ENCODE measurements at places on chromosomes 7 and 10.

DNA sequence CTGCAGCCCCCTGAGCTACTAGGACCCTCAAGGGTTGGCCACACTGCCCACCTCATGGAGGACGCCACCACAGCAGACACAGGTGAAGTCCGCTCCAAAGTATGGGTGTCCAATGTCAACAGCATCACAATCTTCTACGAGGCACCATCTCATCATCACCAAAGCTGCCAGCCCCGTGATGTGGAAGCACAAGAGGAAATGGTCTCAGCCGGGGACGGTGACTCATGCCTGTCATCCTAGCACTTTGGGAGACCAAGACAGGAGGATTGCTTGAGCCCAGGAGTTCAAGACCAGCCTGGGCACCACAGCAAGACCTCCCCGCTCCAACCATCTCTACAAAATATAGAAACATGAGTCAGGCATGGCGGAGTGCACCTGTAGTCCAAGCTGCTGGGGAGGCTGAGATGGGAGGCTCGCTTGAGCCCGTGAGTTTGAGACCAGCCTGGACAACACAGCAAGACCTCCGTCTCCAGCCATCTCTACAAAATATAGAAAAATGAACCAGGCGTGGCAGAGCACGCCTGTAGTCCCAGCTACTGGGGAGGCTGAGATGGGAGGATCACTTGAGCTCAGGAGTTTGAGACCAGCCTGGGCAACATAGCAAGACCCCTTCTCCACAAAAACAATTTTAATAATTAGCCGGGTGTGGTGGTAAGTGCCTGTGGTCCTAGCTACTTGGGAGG, 48.8 kb upstream of the MYL10 start:
- DNase-seq, result no peak

DNA sequence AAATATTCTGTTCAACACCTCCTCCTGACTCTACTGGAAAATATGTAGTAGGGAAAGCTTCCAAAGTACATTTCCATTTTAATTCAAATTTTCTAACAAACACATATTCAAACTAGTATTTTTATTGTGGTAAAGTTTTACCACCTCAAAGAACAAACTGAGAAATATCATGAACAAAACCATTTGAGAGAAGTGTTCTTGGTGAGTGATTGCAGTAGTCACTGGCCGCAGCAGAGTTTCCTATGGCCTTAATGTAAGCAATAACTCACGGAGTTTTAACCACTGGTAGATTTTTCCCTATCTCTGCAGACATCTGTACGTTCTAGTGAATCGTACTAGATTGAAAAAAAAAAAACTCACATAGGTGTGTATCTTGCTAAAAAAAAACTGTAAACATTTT, 487.0 kb upstream of the FZD8 start:
- DNase-seq, result no peak

DNA sequence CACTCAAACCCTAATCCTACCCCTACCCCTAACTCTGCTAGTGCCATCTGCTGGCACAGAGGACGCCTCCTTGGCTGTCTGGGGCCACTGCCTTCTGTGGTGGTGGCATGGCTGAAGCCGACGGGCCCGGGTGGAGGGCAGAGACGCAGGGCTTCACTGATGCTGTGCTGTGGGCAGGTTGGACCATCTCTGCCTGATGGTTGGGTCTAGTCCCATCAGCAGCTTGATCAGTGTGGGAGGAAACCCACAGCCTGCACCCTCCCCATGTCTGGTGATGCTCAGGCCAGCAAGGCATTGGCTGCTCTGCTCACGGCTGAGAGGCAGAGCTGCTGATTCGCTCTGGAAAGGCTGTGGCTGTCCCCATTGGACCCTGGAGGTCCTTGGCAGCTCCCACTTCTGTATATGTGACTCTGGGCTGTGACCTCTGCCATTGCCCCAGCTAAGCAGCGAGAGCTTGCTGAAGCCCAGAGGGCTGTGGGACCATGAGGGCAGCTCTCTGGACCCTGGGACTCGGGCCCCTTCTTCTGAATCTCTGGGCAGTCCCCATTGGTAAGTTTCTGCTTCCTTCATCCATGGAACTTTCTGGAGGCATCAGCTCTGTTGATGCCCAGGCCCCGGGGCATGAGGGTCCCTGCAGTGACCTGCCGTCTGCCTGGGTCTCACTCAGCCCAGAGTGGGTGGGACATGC, at the start of gene SCART1:
TSS of gene SCART1 (plus strand) at position 430 of the 688 bp plus-strand sequence. CDS start at position 483, 53 bp downstream.
- DNase-seq, result no peak

GRCh38 chr10:61337741-61338140, 115.4 kb downstream of the TMEM26 start:
- no peak for DNase-seq

GRCh38 chr7:41967156-41967555, 264.3 kb upstream of the INHBA start:
- no peak for DNase-seq

GRCh38 chr10:88081457-88082054, 218.1 kb downstream of the PTEN start:
- no peak for DNase-seq

GRCh38 chr7:151386301-151387160, 23.3 kb downstream of the WDR86 start:
- DNase-seq, result no peak

GRCh38 chr10:79130846-79131245, 62.1 kb downstream of the ZMIZ1 start:
- no peak for DNase-seq

DNA sequence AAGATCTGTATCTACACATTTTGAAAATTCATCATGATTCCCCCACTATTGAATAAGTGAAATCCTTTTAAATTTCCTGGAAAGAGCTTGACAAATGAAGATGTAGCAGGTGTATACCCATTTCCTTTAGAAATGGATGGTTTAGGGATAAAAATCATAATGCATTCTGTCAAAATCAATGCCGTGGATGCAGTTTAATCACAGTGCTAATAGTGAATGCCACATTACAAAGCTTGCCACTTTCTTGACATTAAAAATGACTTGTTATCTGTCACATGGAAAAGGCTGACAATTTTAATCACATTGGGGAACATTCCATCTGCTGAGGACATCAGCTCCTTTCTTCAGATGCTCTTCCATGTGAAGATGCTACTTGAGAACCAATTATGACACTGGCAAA, 229.6 kb downstream of the GPAM start:
- no peak for DNase-seq

- DNase-seq, result no peak
Observed at GRCh38 chr7:24133691-24134090, 150.3 kb upstream of the NPY start.

DNA sequence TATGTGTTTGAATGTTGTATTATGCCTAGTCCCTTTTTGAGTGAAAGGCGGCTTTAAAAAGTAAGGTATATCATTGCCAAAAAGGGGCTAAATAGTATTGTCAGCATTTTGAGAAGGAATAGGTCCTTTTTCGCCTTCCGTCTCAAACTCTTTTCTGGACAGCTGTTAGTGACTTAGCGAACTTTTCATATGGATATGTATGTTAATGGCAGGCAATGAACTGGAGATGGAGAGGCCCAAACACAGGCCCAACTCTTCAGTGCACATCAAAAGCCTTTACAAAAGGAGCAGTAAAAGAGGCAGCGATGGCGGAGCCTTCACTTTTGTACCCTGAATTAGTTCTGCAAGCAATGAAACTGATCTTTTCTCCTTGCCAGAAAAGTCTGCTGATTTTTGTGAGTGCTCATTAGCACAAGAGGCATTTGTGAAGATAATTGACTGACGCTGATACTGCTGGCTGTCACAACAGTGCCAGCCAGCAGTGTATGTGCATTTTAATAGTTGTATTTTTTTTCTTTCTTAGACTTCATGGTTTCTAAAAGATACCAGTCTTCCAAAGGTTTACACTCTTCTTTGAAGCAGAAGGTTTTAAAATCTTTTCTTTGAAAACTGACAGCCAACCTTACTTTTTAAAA, 243.7 kb upstream of the SP8 start:
- DNase-seq, result no peak

DNA sequence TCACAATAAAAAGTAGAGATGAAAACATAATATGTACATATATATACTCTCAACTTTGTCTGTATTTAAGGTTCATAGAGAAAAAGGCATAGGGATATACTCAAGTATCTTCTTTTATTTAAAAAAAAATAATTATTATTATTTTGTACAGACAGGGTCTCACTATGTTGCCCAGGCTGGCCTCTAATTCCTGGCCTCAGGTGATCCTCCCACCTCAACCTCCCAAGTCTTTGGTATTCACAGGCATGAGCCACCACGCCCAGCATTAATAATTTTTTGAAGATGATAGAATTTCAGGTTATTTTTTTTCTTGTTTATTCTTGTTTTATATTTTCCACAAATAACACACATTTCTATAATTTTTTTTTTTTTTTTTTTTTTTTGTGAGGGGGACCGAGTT, 113.8 kb downstream of the PLXNA4 start:
- DNase-seq, result no peak

DNA sequence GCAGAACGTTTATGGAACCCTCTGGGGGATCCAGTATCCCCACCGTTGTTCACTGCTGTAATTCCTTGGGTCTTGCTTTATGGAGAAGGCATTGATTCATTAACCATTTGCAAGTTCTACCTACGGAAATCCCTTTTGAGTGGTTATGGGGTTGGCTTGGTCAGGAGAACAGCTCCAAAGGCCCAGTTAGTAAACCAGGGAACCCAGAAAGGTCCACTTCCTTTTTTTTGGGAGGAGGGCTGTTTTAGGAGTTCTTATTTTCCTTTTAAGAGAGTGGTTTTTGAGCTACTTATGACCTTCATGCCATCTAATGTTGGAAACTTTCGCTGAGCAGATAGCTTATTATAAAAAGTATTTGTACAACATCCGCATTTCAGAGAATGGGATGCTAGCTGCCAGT, 1.3 kb downstream of the POR start:
- DNase-seq, result no peak

DNA sequence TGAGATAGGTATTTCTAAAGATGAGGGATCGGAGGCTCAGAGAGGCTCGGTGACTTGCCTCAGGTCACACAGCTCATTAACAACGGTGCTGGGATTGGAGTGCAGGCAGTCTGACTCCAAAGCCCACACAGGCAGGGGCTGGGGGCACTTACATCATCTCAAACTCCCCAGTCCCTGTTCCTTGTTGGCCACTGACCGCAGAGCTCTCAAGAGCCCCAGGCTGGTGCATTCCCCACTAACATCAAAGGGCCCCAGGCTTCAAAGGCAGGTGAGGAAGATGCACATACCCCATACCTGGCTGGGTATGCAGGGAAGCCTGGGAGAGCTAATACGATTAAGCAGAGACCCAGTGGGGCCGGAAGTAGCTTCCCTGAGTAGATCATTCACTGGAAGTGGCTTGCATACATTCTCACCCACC, 13.7 kb upstream of the NODAL start:
- DNase-seq, result no peak

DNA sequence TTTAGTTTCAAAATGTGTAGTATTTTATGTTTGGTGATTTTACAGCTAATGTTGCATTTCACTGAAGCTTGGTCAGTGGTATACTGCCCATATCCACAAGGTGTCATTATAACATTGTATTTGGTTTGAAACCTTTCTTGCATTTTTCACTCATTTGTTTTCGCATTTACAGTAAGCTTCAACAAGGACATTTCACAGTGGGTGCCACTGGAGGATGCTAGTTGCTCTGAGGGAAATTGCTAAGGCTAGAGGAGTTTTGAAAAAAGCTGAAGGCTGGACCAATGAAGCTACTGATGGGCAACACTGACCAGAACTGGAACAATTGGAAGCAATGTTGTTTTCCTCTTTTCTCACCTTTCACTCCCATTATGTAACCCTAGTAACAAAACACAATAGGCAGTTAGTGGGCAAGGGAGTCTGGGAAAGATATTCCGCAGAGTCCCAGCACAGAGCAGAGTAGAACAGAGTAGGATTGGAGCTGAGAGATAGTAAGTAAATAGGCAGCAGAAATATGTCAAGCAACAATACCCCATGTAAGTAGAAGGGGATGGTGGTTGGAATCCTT, 23.6 kb upstream of the SRI start:
- DNase-seq, result no peak

DNA sequence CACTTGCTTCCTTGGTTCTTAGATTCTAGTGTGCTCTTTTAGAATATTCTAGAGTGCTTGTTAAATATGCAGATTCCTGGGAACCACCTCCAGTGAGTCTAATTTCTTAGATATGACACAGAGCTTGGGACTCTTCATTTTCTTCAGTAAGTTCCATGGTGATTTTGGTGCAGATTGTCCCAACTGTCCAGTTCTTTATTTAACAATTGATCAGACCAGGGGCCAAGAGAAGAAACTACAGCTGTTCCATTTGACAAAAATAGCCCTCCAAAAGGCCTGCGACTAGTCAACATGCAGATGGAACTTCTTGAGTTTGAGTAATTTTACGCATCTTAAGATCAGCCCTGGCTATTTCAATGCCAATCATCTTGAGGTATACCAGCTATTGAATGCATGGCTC, 760.7 kb downstream of the LRMDA start:
- DNase-seq, result no peak

GRCh38 chr7:104679085-104679484, 334.9 kb upstream of the KMT2E start:
- DNase-seq, result no peak

- DNase-seq, result no peak
Observed at GRCh38 chr7:91239171-91239604, 25.0 kb upstream of the FZD1 start.

DNA sequence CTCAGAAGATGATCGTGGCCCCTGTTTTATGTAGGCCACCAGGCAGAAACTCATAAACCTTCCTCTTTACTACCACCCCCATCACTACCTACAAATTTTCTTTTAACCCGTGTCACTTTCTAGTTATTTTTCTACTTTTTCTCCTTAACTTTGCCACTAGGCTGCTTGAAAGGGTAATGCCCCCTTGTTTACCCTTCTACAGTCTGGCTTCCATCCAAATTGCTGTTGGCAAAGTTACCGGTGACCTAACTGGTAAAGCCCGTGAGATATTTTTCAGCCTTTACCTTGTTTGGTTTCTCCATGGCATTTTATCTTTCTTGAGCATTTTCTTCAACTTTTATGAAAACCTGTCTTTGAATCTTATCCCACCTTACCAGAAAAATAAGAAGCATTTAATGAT, 153.0 kb downstream of the WNT2 start:
- DNase-seq, result no peak

DNA sequence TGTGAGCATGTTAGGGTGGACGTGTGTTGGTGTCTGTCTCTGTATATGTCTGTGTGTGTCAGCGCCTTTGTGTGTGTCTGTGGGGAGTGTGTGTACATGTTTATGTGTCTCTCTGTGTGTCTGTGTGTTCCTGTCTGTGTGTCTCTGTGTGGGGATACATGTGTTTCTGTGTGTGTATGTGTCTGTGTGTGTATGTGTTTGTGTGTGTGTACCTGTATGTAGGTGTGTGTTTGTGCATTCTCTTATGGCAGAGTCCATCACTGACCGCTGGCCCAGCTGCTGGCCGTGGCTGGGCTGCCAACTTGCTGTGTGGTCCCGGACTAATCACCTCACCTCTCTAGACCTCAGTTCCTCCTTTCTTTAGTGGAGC, 54.6 kb downstream of the PALD1 start:
- DNase-seq, result no peak

Measured in stimulated activated CD4-positive, alpha-beta T cell treated with anti-CD3 and anti-CD28 coated beads, Interleukin-1b, Interleukin-23, amount 100 ng/mL, for 1 hour (primary cell).